ENCODE measurements at places on chromosomes 6 and 20. TPM values are rescaled to one million over a fixed set of nuclear protein-coding genes. Genes with fewer than 3 reads are reported as not detected.

DNA sequence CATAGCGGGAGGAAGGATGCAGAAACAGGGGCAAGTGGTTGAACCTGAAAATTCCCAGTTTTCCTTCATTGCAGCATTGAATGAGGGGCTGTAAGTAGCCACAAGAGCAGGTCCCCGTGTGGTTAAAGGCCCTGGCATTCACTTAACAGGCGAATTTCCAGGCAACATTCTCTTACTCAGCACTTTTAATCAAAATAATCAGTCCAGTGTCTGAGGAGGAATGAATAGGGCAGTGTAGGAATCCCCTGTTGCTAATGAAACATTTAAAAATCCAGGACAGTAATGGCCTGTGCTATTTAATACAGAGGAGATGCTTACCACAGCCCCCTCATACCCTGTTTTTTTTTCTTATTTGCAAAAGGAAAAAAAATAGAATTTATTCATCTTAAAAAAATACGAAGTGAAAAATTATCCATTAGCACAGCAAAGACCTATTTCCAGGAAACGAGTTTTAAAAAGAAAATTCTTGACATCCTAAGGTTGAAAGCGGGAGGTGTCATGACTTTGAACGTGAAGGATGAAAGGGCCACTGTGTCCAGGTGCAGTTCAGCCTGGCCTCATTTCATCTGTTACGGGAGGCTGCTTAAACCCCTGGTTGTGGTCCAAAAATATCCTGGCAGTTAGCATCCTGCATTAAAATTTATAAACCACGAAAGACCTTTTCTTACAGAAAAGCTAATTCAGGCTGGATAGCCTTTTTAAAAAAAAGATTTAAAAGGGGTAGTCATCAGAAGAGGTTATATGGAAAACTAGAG lies 20.2 kb downstream of the MYLK4 start:
- H3K4me3 ChIP-seq: no peak overlapping the region
- H3K4me1 ChIP-seq: no peaks in the 10 kb centered on the region
- DNase-seq: no peak
- H3K27ac ChIP-seq: no peak overlapping the region
- H3K27me3 ChIP-seq: no peaks in the 10 kb centered on the region

DNA sequence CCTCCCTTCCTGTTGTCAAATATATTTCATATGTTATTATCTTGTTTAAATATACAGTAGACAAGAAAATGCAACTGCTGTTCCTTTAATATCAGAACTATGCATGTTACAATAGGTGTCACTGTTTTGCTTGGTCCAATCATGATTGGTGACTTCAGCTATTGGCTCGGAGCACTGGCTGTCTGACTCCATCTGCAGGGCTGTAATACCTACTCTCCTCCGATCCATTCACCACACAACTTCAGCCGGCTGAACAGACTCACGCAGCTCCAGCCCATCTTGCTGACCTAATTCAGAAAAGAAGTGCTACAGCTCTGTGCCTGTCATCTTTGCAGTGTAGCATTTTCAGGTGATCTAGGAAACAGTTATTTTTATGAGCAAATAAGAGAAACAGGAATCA lies at the start of gene BTBD3:
Gene BTBD3 (plus strand): TSS at position 231 of the 400 bp plus-strand sequence. CDS start 383 bp downstream, outside the sequence.
- H3K27ac ChIP-seq: peak within 1 kb of the TSS; percentile 34
- no peaks in the 10 kb centered on the region for H3K27me3 ChIP-seq
- peak; percentile 56 for DNase-seq
- peak within 1 kb of the TSS; percentile 3 for H3K4me3 ChIP-seq
- H3K36me3 ChIP-seq: no peaks in the 10 kb centered on the region

DNA sequence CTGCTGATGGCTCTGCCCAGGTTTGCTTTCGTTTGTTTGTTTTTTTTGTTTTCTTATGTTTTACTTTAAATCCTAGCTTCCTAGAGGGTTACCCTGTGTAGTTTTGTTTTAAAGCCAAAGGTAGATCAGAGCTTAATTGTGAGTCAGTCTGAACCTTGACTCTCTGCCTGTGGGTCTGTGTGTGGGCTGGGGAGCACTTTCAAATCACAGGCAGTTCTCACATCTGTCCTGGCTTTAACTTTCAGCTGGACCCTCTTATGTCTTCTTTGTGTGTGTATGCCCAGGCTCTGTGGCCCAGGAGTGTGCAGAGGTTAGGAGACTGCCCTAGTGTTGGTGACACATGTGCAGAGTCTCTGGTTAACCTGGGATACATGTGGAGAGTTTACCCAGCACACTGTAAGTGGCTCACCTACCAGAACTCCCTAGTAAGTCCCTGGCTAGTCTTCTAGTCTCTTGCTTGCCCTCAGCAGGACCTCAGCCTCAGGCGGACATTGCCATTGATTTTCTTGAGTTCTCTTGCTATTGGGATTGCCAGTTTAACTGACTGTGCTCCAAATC lies 19.0 kb downstream of the HIVEP1 start:
- H3K27ac ChIP-seq: no peak overlapping the region
- H3K36me3 ChIP-seq: no peaks in the 10 kb centered on the region
- peaks cover 8% of the 10 kb centered on the region for H3K4me1 ChIP-seq
- no peaks in the 10 kb centered on the region for H3K27me3 ChIP-seq
- no peak for DNase-seq

- H3K36me3 ChIP-seq: no peaks in the 10 kb centered on the region
- H3K4me1 ChIP-seq: no peaks in the 10 kb centered on the region
- H3K4me3 ChIP-seq: no peak overlapping the region
- no peak overlapping the region for H3K27ac ChIP-seq
- no peak for DNase-seq
Measured at GRCh38 chr20:59441306-59441705, 140.9 kb downstream of the EDN3 start.

- no peak overlapping the region for H3K27ac ChIP-seq
- no peak for DNase-seq
- H3K27me3 ChIP-seq: peaks cover 9% of the 10 kb centered on the region
- H3K36me3 ChIP-seq: no peaks in the 10 kb centered on the region
Measured at GRCh38 chr6:72616406-72617015, 5.4 kb upstream of the KCNQ5 start.

GRCh38 chr6:100461278-100461916 lies 3.3 kb downstream of the SIM1 start:
- no peak for DNase-seq
- H3K4me3 ChIP-seq: no peak overlapping the region

DNA sequence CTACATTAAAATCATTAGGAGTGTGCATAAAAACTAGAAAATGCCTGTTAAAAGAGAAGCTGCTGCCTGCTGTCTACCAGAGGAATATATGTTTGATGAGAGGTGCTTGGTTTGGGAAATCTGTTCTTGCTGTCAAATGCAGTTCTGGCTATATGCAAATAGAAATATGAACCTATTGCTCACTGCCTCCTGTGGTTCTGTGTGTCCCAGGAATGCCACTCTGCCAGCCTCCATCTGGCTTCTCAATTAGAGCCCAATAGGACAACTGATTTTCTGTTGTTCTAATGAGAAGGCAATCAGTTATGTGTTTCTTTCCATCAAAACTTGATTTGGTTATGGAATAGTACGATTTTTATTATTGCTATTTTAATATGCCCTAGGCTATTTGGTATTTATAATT lies 759.7 kb downstream of the HDGFL1 start:
- no peak for DNase-seq
- H3K4me1 ChIP-seq: no peaks in the 10 kb centered on the region
- no peaks in the 10 kb centered on the region for H3K36me3 ChIP-seq
- H3K27me3 ChIP-seq: no peaks in the 10 kb centered on the region
- H3K4me3 ChIP-seq: no peak overlapping the region

GRCh38 chr6:68144667-68145066 lies 490.4 kb upstream of the ADGRB3 start:
- H3K4me3 ChIP-seq: no peak overlapping the region
- H3K27me3 ChIP-seq: no peaks in the 10 kb centered on the region
- H3K4me1 ChIP-seq: no peaks in the 10 kb centered on the region
- H3K27ac ChIP-seq: no peak overlapping the region
- DNase-seq: no peak
- H3K36me3 ChIP-seq: no peaks in the 10 kb centered on the region

DNA sequence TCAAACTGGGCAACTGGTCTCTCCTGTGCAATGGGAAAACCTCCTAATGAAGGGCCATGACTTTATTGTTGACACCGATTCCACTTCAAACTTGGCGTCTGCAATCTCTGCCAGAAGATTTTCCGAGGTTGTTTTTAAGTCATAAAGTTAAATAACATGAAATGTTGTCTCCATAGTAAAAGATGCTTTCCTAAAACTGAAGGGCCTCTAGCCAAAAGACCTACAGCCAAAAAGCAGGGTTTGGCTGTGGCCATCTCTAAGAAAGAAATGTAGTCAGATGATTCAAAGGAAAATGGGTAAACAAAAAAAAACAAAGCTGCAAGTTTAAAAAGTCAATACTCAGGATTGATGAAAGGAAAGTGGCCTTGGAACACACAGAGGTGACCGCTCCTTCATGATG lies 14.1 kb downstream of the CD93 start:
- H3K4me1 ChIP-seq: no peaks in the 10 kb centered on the region
- no peak for DNase-seq
- no peak overlapping the region for H3K4me3 ChIP-seq
- no peak overlapping the region for H3K27ac ChIP-seq

GRCh38 chr6:35679399-35679798 lies 9.3 kb downstream of the FKBP5 start:
- peaks cover 6% of the 10 kb centered on the region for H3K4me1 ChIP-seq
- no peak overlapping the region for H3K4me3 ChIP-seq
- H3K27me3 ChIP-seq: no peaks in the 10 kb centered on the region
- no peak overlapping the region for H3K27ac ChIP-seq

GRCh38 chr6:15038013-15038791 lies 207.7 kb upstream of the JARID2 start:
- no peaks in the 10 kb centered on the region for H3K36me3 ChIP-seq
- H3K4me1 ChIP-seq: no peaks in the 10 kb centered on the region
- H3K27ac ChIP-seq: no peak overlapping the region
- DNase-seq: no peak

- H3K4me3 ChIP-seq: no peak overlapping the region
- H3K4me1 ChIP-seq: no peaks in the 10 kb centered on the region
- no peaks in the 10 kb centered on the region for H3K27me3 ChIP-seq
- H3K27ac ChIP-seq: no peak overlapping the region
- H3K36me3 ChIP-seq: no peaks in the 10 kb centered on the region
- no peak for DNase-seq
Measured at GRCh38 chr20:8438748-8439147, 306.7 kb downstream of the PLCB1 start.

DNA sequence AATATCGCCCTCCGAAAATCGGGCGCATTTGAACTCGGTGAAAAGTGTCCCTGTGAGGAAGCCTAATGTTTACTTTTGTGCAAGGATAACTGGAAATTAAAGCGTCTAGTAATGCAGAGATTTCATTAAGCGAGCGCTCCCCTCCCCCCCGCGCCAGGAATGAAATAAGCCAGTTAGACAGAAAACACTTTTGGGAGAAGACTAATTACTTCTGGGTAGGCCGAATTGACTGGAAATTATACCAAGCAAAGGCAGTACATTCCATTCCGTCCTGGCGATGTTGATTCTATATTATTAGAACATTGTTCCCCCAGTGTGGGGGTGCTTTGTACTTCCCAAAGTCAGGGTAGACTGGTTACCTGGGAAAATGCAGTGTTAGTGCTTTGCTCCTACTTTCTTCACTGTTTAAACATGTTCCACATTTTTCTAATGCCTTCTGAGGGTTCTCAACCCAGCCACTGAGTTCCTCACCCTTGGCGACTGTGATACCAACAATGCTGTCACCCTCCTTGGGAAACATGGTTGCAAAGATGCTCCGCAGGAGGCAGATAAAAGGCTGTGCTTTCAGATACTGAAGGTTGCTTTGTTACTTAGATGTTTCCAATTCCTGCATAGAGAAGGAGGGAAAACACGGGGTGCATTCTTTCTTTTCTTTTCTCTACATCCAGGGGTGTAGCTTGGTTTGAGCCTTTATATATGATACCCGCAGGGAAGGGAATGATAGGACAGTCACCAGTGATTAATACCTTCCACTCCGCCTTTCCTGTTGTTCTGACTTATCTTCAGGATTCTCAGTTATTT lies 2.6 kb downstream of the GJA1 start:
- H3K27me3 ChIP-seq: peaks cover 13% of the 10 kb centered on the region
- H3K36me3 ChIP-seq: no peaks in the 10 kb centered on the region
- H3K4me3 ChIP-seq: peak overlapping the region; percentile 34
- H3K27ac ChIP-seq: peak overlapping the region; percentile 34
- no peak for DNase-seq

DNA sequence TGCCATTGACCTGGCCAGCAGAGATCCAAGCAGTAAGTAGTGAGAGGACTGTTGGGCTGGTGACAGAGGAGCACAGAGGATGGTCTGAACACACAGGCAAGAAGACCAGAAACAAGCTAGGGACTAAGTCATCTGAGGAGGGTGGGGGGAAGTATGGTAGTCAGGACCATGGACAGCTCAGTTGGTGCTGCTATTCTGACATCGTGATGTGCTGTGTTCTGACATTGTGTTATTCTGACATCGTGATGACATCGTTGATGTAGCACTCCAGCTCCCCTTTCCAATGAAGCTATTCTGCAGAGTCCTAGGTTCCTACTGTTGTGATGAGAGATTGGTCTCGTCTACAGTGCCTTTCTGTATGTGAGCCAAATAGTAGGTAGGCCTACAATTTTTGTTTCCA lies 28.7 kb downstream of the CFAP206 start:
- H3K27ac ChIP-seq: no peak overlapping the region
- no peaks in the 10 kb centered on the region for H3K27me3 ChIP-seq
- no peak overlapping the region for H3K4me3 ChIP-seq
- no peaks in the 10 kb centered on the region for H3K36me3 ChIP-seq
- no peaks in the 10 kb centered on the region for H3K4me1 ChIP-seq

GRCh38 chr6:1227935-1228753 lies 83.8 kb upstream of the FOXQ1 start:
- no peaks in the 10 kb centered on the region for H3K4me1 ChIP-seq
- no peaks in the 10 kb centered on the region for H3K36me3 ChIP-seq
- no peak overlapping the region for H3K4me3 ChIP-seq
- H3K27ac ChIP-seq: no peak overlapping the region

GRCh38 chr20:6282642-6283041 lies 159.8 kb upstream of the FERMT1 start:
- DNase-seq: no peak
- H3K4me3 ChIP-seq: no peak overlapping the region
- no peaks in the 10 kb centered on the region for H3K27me3 ChIP-seq

- DNase-seq: no peak
- peak overlapping the region; percentile 58 for H3K27ac ChIP-seq
- no peaks in the 10 kb centered on the region for H3K36me3 ChIP-seq
- H3K27me3 ChIP-seq: no peaks in the 10 kb centered on the region
Measured at GRCh38 chr6:47419621-47420020, 58.0 kb upstream of the CD2AP start.

GRCh38 chr6:151546941-151547659 lies 53.3 kb downstream of the CCDC170 start:
- no peaks in the 10 kb centered on the region for H3K4me1 ChIP-seq
- no peak overlapping the region for H3K4me3 ChIP-seq
- H3K36me3 ChIP-seq: no peaks in the 10 kb centered on the region
- DNase-seq: no peak

- no peak overlapping the region for H3K27ac ChIP-seq
- no peaks in the 10 kb centered on the region for H3K27me3 ChIP-seq
- no peak overlapping the region for H3K4me3 ChIP-seq
Measured at GRCh38 chr6:127844529-127844928, 56.3 kb downstream of the THEMIS start.

Gene BPIFB4
- total RNA-seq: not detected

Gene GGTLC1
- total RNA-seq: 0.27 TPM

Gene PLN
- 1.3 TPM for total RNA-seq

Gene SLC17A2
- not detected for total RNA-seq

Gene KIF6
- 0.08 TPM for total RNA-seq

Gene TBC1D32
- 6.0 TPM for total RNA-seq

Gene DNAJC5
- total RNA-seq: 63.9 TPM

Gene DNAH8
- total RNA-seq: not detected

Gene FLRT3
- 0.86 TPM for total RNA-seq

Gene PI3
- 262 TPM for total RNA-seq

Gene FRS3
- 3.4 TPM for total RNA-seq

Gene EFCAB8
- total RNA-seq: 0.72 TPM

All from colonic mucosa (tissue), 4 donors.